ENCODE measurements at places on chromosomes 16 and 17. TPM values are rescaled to one million over a fixed set of nuclear protein-coding genes. Genes with fewer than 3 reads are reported as not detected.
A peak's percentile ranks its signal among the peaks of the same experiment; 100 is the strongest.

HBM gene
- not detected for total RNA-seq

DNA sequence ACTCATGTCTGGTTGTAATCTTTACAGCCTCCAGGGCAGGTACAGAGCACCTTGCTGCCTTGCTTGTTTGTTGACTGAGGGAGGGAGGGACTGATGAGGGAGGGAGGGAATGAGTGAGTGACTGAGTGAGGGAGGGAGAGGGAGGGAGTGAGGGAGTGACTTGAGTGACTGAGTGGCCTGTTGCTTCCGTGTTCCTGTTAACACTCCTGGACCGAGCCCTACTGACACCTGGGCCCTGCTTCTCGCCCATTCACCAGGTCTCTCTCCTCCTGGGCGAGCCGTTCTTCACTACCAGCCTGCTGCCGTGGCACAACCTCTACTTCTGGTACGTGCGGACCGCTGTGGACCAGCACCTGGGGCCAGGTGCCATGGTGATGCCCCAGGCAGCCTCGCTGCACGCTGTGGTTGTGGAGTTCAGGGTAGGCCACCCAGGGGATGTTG is 41.2 kb downstream of the PRMT7 start:
- no peak for DNase-seq

DNA sequence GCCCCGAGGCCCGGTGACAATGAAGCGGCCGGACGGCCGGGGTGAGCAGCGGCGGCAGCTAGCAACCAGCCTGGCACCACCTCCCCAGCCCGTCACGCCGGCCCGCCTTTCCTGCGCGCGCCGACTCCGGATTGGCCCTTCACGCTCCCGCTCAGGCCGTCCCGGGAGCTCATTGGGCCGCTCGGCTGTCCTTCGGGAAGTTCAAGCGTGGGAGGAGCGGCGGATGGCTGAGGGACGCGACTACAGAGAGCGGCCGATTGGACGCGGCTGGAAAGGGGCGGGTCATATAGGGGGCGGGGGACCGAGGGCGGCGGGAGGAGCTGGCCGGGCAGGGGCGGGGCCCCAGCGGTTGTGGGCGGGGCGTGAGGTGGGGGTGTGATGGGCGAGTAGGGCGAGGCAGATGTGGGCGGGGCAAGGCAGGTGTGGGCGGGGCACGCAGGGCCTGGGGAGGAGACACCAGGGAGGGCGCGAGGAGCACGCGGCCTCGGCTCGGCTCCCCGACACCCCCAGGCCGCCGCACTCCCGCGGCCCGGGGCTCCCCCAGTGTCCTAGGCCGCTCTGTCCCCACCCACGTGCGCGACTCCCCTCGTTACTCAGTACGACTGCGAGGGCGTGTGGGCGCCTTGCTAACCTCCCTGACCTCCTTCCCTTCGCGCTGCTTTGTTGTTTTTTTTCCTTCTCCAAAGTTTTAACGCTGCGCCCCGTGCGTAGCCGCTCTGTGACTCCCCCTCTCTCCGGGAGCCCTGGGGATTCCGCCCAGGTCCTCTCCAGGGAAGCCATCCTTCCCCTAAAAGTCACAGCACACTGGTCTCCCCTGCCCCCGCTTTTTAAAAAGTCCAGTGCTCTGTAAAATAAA is at the start of gene CEP131:
Gene CEP131 (minus strand): TSS at position 60 of the 856 bp plus-strand sequence. CDS start 2,909 bp downstream, outside the sequence.
- peak; percentile 73 for DNase-seq

- DNase-seq: no peak
These were observed 16.2 kb upstream of the SPNS2 start for GRCh38 chr17:4482338-4483011.

ARHGAP44 gene
- total RNA-seq: 1.4 TPM

GRCh38 chr16:1772362-1772907 is at the start of gene EME2:
EME2 (plus strand) TSS chr16:1772810; CDS start chr16:1773228, 418 bp downstream.
- no peak for DNase-seq

GALR2 gene
- not detected for total RNA-seq

GRCh38 chr16:53414381-53414780 is 19.9 kb upstream of the RBL2 start:
- DNase-seq: no peak

- DNase-seq: no peak
These were observed 5.5 kb downstream of the TEPSIN start for GRCh38 chr17:81233316-81233715.

GRCh38 chr17:81453076-81453475 is 57.8 kb downstream of the BAHCC1 start:
- no peak for DNase-seq

GRCh38 chr16:6195966-6196365 is 1098.4 kb upstream of the EEF2KMT start:
- no peak for DNase-seq

ITGB4 gene
- total RNA-seq: 4.8 TPM
